ENCODE measurements at places on chromosomes 12 and 14.
A peak's percentile ranks its signal among the peaks of the same experiment; 100 is the strongest.

DNA sequence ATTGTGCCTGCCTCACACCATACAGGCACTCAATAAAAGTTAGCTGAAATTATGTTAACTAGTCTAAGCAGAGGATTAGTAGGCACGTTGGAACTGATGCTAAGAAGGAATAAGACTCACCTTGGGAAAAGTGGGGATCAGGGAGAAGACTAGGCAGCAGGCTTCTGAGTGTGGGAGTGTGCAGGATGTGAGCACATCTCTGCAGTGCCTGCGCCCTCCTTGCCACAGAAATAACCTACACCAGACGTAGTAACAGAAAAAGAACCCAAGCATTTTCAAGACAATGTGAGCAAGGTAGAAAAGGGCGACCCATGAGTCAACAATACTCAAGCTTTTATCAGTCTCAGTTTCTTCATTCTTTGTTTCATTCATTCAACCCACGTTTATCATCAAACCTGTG lies 113.9 kb downstream of the CACNA1C start:
- ATAC-seq, result no peak

DNA sequence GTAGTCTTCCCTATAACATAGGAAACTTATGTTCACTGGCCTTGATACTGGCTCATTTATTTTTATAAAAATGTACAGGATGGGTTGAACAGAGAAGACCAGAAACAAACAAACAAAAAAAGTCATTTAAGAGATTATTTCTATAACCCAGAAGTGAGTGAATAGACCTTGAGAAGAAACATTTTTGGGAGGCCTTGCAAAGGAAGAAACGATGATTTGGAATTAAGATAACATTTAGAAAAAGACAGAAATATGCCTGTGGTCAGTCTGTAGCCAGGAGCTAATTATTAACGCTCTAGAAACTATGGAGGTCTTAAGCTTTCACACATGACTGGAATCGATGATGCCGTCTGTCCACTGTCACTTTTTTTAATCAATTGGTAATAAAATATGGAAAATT lies 264.0 kb downstream of the EGLN3 start:
- ATAC-seq, result no peak

GRCh38 chr14:51119411-51120051 lies 24.6 kb upstream of the TRIM9 start:
- no peak for ATAC-seq

- ATAC-seq, result no peak
These were observed 168.1 kb downstream of the BCAT1 start for GRCh38 chr12:24780697-24781368.

GRCh38 chr14:105710119-105711043 lies 184.0 kb downstream of the TMEM121 start:
- ATAC-seq, result no peak

DNA sequence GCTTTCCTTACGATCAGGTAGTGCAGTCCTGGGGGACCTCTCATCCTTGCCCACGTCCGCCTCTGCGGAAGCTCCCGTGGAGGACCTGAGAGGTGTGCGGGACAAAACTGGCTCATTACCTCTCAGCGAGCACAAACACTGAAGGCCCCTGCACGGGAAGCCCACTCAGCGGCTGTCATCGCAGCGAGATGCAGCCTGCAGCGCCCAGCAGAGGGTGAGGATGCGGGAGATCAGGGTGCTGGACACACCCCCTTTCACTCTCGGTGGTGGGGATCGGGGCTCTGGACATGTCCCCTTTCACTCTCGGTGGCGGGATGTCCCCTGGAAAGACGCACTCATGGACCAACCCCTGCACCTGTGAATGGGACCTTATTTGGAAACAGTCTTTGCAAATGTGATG lies 111.6 kb downstream of the PIWIL1 start:
- ATAC-seq, result no peak

DNA sequence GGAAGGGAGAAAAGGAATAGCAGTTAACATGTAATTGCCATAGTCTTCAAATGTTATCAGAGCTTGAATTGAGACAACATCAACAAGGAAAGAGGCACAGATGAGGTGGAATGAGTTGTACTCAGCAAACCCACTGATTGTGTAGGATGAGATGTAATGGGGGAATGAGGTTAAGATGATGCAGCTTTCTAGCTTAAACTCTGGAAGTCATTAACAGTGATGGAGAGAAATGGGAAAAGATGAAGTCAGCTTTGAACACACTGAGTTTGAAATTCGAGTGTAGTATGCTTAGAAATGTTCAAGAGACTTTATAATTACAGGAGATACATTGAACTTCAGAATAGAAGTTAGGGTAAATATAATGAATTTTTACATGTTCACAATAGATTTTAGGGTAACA lies 106.9 kb downstream of the PRKD1 start:
- ATAC-seq, result no peak

DNA sequence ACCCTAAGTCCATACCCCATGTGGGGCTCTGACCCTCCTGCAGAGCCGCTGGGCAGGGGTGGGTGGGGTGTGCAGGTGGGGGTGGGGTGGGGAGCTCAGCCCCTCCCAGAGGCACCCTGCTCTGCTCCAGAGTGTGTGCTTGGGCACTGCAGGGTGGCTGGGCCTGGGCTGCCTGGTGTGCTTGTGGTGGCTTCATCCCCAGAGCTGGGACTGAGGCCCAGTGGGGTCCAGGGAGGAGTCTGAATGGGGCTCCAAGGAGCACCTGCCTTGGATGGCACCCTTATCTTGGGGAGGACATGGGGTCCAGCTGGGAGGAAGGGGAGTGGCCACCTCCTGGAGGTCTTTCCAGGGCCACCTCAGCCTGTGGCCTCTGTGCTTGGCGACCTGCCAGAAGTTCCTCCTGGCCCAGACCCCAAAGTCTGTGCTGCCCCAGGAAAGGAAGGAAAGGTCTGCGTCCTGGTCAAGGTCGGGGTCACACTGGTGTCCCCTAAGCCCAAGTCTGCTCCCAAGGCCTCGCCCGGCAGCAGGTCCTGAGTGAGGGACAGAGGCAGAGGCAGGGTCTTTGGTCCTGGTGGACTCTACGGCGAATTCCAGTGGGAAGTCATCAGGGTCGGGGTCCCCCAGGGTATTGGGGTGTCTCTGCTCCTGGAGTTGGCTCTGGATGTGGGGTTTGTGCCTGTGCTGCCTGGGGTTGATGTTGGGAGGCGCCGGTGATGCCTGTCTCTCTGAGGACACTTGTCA lies 373.4 kb downstream of the TMEM121 start:
- no peak for ATAC-seq

- no peak for ATAC-seq
These were observed 10.0 kb downstream of the STAC3 start for GRCh38 chr12:57240926-57241401.

DNA sequence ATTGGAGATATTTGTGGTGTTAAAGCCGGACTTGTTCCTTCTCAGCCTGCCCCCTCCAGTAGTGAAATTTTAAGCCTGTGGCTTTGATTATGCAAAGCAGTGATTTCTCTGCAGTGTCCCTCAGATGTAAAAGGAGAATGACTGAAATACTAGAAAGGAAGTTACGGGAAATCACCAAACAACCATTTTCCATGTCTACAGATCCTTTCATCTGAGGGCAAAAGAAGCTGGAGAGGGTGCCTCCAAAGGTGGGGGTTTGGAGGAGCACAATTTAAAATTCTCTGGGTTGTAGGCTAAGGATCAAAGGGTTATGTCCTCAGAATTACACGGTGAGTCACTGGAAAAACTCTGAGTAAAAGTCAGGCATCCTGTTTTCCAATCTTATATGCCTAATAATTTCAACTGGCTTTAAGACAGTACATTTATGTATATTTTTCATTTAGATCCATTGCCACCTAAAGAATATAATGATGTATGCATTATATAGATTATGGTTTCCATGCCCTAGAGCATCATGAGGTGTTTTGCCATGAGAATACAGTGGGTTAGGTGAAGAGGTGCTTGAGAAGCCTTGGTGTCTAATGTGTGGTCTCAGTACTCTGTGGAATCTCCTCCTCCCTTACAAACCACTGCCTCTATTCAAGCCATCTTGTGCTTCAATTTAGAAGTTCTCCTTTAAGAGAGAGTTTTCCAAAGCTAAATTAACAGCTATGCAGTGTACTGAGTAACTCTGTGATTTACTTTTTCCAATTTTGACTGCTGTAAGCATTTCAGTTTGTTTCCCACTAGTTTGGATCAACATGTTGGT lies 362.1 kb downstream of the RAD51B start:
- peak; percentile 42 for ATAC-seq

DNA sequence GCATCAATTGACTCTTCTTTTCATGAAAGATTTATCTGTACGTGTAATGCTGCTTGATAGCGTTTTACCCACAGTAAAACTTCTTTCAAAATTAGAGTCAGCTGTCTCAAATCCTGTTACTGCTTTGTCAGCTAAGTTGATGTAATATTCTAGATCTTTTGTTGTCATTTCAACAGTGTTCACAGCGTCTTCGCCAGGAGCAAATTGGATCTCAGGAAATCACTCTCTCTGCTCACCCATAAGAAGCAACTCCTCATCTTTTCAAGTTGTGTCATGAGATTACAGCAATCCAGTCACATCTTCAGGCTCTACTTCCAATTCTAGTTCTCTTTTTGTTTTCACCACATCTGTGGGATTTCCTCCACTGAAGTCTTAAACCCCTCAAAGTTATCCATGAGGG lies 9.5 kb downstream of the PCNX1 start:
- ATAC-seq, result no peak

GRCh38 chr12:114479831-114480230 lies 73.9 kb upstream of the TBX5 start:
- ATAC-seq, result no peak

GRCh38 chr12:88391556-88391955 lies 188.7 kb downstream of the KITLG start:
- peak; percentile 51 for ATAC-seq

Data from esophagus mucosa (tissue), 1 donor.